Hypothalamus (tissue), 51 donors: ENCODE measurements at places on chromosomes 1 and 21.

DNA sequence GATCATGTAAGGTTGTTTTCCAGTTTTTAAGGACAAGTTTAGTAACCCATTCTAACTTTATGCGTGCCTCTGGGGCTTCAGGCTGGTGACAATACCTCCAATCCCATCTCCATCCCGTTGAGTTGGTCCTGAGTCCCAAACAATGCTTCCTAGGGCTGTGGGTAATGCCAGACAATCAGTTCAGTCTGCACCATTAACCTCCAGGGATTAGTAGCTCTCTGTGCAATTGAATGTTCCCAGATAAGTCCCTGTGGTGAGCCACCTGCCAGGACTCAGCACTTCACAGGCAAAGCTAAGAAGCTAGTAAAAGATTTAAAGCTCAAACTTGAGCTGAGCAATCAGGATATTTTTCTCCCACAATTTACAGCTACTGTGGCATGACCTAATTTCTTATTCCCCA, 462.2 kb upstream of the PTBP2 start:
- DNase-seq = no peak

DNA sequence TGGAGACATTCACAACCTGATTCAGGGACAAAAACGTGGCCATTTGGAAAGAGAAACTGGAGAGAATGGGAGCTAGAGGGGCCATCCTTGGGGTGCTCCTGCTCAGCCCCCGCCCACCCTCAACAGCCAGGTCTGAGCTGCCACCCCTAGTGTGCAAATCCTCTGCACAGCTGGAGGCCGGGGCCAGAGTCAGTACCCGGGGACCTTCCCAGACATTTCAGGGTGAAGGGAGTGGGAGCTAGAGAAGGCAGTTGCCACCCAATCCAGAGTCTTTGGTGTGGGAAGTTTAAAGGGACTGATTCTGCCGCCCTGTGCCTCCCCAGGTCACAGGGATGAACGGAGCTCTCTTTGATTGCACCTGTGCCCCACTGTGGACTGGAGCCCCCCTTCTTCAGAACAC, 397.4 kb downstream of the MATN1 start:
- DNase-seq = no peak

DNA sequence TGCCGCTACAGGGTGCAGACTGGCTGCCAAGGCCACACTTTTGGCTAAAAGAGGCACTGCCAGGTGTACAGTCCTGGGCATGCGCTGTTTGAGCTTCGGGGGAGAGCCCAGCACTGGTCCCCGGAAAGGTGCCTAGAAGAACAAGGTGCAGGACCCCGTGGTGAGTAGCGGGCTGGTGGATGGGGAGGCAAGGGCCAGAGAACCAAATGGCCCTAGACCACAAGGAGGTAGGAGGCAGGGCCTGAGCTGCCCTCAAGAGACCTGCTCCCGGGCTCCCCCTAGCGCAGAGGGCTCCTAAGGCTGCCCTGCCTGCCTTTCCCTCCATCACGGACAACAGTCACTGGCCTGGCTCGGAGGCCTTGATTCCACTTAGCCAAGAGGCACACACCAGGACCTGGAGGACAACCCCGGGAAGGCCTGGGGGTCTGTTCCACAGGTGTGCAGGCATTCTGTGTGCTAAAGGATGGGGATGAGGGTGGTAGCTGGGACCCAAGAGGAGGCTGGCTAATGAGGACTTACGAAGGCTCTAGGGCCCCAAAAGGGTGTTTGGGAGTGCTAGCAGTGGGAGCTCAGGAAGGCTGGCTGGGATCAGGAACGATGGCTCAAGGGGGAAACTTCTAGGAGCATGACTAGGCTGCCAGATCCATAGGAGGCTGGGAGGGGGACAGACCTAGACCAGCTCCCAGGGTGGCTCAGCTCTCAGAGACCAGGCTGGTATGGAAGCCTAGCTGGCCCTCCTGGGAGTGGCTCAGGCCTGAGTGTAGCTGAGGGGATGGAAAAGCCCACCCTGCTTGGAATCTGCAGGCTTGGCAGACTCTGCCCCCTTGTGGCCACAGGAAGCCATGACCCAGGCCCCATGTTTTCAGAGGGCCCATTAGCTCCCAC, 742 bp downstream of the ARTN start:
- no peak for DNase-seq

- no peak for DNase-seq
Observed at GRCh38 chr1:207873055-207873890, 37.7 kb downstream of the CD34 start.

DNA sequence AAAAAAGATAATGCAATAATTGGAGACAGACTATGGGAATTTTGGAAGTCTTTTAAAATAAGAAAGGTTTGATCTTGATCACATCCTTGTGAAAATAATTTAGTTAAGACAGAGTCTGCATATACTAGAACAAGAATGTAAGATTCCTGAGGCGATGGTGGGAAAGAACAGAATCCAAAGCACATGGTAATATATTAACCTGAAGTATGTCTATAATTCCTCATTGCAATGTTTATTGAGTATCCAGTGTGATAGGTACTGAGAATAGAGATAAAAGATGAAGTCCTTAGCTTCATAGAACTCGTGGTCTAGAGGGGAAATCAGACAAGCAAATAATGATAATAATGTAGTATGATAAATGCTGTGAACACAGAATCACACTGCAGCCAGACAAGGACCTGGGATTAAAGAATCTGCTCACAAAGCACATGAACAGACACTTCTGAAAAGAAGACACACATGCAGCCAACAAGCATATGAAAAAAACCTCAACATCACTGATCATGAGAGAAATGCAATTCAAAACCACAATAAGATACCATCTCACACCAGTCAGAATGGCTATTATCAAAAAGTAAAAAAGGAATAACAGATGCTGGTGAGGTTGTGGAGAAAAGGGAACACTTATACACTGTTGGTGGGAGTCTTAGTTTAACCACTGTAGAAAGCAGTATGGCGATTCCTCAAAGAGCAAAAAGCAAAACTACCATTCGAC, 6.9 kb upstream of the ANGPTL3 start:
- DNase-seq = no peak

- no peak for DNase-seq
Observed at GRCh38 chr1:23625929-23626535, 65.6 kb upstream of the RPL11 start.

GRCh38 chr1:85464497-85465098, 361 bp downstream of the DDAH1 start:
- peak; percentile 65 for DNase-seq

GRCh38 chr1:32020339-32020738, 6.7 kb downstream of the KHDRBS1 start:
- DNase-seq = no peak

- no peak for DNase-seq
Observed at GRCh38 chr1:10242135-10242534, 31.8 kb downstream of the KIF1B start.

- DNase-seq = no peak
Observed at GRCh38 chr1:84427250-84428188, 29.2 kb downstream of the DNASE2B start.

- DNase-seq = no peak
Observed at GRCh38 chr1:245693116-245693793, 538.5 kb downstream of the KIF26B start.

- DNase-seq = no peak
Observed at GRCh38 chr1:13725714-13726175, 25.8 kb downstream of the PRDM2 start.

DNA sequence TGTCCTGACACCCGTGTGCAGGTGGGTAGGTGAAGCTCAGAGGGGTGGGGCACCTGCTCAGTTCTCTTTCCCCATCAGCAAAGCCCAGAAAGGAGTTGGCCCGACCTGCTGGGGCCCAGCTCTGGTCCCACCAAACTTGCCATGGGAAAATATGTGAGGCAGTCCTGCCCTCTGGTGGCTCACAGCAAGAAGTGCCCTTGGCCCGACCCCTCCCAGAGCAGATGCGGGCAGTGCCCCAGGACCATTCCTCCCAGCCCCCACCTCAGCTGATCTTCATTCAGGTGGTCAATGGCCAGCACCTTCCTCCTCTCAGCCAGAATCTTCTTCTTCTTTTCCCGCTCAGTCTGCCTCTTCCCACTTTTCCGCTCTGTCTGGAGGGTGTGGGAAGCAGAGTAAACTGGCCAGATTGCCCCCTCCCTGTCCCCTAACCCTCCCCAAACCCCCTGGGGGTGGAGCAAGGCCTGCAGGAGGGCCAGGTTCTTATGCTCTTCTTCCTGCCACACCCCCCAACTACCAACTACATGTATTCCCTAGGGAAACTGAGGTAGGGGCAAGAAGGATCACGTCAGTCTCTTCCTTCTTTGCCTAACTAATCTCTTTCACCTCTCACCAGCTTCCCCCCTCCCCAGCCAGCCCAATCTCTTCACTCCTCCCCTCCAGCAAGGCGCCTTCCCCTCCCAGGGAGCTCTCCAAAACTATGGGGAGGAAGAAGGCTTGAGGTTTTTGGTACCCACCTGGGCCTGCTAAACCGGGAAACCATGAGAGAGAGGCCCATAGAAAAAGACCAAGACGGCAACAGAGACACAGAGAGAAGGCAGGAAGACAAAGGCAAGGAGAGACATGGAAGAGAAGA, 15.6 kb downstream of the TNNT2 start:
- DNase-seq = no peak

GRCh38 chr1:152110365-152110859, 4.8 kb downstream of the TCHH start:
- no peak for DNase-seq

DNA sequence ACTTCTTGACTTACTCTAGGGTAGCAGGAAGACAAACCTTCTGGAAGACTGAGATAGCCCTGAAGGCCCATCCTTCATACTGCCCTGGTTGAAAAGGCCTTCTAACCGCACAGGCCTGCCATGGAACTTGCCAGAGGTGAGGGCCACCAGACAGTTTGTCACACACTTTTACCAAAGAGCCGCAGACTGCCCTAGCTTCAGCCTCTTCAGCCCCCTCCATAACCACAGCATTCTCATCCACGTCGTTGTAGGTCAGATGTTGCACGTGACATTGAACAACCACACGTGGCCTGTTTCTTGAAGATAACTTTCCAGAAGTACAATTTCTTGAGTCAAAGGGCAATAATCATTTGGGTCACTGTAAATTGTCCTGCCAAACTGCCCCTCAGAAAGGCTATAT, 18.9 kb downstream of the ZNF362 start:
- DNase-seq = no peak

- DNase-seq = no peak
Observed at GRCh38 chr21:37270576-37271365, 3.6 kb upstream of the VPS26C start.
